ENCODE measurements at places on chromosomes 11 and 22.

DNA sequence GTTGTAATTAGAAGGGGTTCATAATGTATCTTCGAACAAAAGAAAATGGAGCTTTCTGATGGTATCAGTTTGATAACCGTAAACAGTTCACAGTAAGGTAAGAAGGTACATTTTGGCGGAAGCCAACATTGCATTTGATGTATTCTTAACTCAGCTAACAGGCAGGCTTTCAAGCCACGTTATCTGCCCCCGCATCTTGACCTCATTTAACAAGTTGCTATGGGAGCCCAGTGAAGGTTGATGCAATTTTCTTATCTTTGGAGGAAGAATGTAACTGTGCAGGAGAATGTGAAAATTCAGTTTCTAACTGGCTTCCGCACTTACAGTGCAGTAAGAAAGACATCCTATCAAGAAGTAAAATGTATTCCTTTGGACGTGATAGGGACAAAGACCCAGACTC is 110.6 kb downstream of the ETS1 start:
- no peak for DNase-seq

DNA sequence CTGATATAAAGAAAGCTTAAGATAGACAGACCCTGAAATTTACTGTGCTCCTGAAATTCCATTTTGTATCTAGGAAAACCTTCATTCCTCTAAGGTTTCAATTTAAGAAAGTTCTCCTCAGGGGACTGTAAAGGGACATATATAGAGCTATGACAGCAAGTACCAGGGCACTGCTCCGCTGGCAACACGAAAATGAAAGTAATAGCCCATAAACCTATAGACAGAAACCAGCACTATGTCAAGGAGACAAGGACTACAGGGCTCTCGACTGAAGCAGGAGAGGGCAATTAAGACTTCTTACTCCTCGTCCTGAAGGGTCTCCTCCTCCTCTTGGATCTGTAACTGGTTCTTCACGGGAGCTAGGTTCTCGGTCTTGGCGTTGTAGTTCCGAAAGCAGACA is 6.9 kb downstream of the FEZ1 start:
- no peak for DNase-seq

- DNase-seq: no peak
Measured at GRCh38 chr11:87392665-87393064, 354.9 kb downstream of the TMEM135 start.

- no peak for DNase-seq
Measured at GRCh38 chr11:64796757-64797541, 6.1 kb downstream of the MAP4K2 start.

GRCh38 chr22:31829505-31829904 is 75.7 kb downstream of the DEPDC5 start:
- no peak for DNase-seq

DNA sequence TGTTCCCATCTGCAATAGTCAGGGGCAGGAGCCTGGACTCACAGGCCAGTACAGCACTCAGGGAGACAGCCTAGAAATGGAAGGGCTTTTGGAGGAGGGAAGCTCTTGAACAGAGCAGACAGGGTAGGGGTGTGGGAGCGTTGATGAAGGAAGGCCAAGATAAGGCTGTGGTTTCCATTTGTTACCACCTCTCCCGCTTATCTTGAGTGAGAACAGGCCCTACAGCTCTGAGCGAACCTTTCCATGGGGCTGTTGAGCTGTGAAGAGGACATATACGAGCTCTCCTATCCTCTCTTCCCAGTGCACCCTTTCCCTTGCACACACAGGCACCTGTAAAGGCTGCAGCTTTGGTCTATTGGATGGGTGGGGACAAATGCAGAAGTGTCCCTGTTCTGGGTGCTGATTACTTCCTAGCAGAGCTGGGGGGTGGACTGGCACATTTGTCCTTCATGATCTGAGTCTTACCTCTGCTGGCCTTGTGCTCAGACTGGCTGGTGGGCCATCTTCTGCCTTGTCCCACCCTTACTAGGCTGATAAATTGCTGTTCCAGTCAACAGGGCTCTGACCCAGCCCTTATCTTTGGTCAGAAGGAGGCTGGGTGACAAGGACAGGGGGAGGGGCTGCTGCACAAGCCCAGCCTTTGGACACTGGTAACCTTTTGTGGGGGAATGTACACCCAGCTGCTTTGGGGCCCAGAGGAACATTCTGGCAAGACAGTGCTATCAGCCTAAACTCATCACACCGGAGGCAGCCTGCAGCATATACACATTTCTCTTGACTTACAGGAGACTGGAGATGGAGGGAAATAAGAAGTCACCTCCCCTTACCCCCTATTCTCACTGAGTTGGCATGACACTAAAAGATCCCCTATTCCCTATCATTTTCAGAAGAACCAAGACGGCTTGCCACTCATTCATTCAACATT is 80.1 kb upstream of the NNMT start:
- no peak for DNase-seq

- DNase-seq: no peak
Measured at GRCh38 chr11:2248762-2249161, 21.6 kb downstream of the ASCL2 start.

- no peak for DNase-seq
Measured at GRCh38 chr22:27461470-27461869, 340.1 kb downstream of the MN1 start.

GRCh38 chr11:43871051-43871450 is 9.6 kb upstream of the ALKBH3 start:
- no peak for DNase-seq

DNA sequence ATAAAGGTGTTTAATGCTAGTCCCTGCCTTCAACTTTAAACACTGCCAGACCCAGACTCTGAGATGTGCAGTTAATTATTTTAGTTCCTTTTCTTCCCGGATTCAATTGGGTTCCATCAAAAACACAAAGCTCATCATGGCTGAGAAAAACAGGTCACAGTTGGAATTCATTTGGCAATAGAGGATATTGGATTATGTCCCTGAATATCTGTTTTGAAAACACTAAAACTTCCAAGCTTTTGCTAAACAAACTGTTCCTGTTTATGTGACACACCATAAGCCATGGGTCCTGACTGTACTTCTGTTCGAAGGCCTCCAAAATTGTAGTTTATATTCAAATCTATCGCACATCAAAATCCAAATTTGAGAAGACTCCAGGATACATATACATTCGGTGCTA is 150.7 kb downstream of the TRPC6 start:
- DNase-seq: no peak

GRCh38 chr11:33657757-33658156 is 42.9 kb downstream of the C11orf91 start:
- DNase-seq: no peak

DNA sequence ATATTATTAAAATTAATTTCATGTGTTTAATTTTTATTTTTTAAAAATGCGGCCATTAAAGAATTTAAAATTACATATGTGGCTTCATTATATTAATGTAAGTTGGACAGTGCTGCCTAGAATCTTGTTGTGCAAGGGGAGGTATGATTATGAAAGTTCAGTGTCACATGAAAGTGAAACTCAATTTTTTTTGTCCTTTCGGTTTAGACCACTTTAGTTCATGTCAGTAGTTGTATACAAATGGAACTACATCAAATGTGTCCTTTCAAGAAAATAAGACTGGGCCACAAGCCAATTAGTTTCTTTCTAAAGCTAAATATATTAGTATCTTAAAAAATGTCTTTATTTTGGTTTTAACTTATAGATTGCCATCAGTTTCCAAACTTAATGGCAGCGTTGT is 35.7 kb downstream of the TBCEL start:
- no peak for DNase-seq

- DNase-seq: no peak
Measured at GRCh38 chr11:22552885-22553284, 72.7 kb downstream of the FANCF start.

DNA sequence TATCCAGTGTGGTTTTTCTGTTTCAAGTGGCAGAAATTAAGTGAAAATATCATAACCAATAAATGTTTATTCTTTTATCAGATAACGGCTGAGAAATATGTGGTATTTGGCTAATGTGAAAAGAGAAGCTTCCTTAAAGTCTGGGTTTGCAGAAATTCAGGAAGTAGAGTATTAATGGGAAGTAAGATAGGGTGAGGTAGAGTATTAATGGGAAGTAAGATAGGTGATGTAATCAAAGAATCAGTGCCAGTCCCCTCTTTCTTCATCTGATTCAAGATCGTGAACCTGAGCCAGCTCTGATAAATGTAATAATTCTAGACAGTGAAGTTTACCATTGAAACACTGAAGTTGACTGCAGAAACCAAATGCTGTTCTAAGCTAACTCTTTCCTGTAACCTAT is 30.9 kb downstream of the TRPC6 start:
- no peak for DNase-seq

DNA sequence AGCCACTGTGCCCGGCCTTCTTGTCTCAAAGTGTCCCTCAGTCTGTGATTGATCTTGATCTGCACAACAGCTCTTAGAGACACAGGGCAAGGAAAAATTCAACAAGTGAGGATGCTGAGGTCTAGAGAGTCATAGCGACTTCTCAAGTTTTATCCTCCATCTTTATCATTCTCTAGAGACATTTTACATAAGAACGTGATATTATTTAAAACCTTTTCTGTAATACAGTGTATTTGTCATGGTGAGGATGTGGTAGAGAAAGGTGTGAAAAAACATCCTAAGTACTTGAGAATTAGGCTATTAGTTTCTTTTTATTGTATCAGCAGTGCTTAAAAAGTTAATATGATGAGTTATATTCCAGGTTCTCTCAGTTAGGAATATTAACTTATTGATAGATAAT is 50.2 kb downstream of the EMSY start:
- no peak for DNase-seq

GRCh38 chr11:77193167-77193566 is 65.1 kb downstream of the MYO7A start:
- DNase-seq: no peak

DNA sequence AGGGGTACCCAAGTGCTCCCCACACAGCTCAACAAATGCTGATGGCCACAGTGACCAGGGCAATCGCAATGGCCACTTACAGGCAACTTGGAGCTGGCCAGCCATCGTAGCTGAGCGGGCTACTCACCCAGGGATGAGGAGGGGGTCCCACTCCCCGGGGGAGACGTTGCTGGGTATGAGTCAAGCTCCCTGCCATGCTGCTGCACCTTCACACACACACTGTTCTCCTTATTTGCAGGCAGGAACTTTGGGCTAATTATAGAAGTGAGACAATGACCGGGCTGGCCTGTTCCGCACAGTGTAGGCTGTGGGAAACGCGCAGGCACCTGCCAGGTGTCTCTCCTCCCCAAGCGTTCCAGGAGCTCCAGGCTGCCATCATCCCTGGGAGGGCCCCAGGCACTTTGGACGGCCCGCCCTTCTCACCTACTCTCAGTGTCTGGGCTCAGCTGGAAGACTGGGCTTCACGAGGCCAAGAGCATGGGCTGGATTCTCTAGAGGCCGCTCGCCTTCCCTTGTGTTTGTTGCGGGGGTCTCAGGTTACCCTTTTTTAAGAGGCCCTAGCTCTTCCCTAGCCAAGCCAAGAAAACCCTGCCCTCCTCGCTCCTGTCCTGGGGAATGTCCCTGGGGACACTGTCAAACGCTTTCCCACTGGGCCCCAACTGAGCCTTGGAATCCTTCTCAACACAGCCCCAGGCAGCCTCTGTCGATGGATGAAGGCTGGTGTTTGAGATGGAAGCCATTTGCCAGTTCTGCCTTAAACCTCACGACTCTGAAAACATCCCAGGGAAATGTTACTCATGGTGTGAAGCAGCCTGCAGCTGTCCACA is 73.0 kb downstream of the RTL6 start:
- no peak for DNase-seq

DNA sequence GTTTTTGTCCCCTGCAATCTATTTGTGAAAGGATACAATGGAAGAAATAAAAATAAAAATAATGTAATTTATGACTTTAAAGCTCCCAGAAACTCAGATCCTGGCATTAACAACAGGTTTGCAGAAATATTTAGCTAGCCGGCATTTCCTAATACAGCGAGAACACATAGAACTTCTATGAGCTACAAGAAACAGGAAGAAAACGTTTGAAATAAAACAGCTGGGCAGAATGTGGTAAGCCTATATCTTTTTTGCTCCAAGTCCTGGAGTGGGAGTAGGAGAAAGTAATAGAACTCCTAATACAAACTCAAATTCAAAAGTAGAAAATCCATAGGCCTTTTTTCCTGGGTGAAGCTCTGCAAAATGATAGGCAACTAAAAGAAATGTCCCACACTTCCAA is 29.6 kb upstream of the FIBIN start:
- no peak for DNase-seq

DNA sequence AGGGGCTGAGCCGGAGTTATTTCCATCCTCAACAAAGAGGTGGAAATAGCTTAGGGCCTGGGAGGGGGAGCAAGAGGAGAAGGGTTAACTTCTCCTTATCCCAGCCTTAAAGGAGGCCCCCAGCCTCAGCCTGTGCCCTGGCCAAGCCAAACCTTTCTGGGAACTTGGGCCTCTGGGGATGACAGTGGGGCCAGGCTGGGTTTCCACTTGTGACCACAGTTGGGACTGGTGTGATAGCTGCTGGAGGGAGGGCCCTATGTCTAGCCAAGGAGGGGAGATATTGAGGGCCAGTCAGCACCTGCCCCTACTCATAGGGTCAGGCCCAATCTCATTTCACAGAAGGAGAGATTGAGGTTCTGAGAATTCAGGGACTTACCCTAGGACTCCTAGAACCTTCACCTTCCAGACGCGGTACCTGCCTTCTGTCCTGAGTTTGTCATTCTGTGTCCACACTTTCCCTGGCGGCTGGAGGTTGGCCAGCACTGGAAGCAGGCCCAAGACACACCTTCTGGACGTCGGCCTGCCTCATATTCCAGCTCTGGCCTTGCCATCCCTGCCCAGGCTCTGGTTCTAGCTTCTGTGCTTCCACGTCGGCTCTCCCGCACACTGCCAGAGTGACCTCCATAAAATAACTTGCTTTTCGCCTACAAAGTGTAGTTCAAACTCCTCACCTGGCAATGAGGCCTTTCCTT is 3.1 kb downstream of the RELT start:
- no peak for DNase-seq

- no peak for DNase-seq
Measured at GRCh38 chr11:111435046-111435698, 56.1 kb upstream of the POU2AF1 start.

DNA sequence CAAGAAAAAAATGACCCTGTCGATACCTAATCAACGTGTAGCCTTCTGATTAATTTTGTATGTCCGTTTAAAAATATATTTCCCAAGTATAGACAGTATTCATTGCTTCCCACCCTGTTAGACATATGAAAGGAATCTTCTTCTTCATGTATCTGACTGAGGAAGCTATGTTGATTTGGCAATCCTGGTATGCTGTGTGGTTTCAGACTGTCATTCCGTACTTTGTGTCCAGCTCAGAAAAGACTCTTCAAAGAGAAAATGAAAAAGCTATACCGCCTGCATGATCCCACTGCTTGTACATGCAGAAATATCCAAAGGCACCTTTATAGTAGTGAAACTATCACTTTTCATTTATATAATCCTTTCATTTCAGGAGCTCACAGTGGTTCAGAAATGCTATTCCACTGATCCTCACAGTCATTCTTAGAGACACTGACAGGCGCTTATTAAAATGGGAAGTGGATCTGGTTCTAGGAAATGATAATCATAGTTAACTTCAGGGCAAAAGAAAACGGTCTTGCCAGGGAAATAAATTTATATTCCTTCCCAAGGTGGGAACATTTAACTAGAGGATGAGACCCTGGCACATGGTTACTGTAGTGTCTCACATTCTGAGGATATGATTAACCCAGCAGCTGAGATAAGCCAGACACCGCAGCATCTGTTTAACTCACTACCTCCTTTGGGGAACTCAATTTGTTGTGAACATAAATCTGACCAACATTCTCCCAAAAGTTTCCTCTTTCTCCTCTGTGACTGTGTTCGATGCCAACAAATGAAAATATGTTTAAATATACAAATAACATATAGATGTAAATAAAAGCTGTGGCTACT is 599.2 kb upstream of the LUZP2 start:
- no peak for DNase-seq

Data from stimulated activated CD8-positive, alpha-beta memory T cell treated with anti-CD3 and anti-CD28 coated beads, Interleukin-7, amount 100 ng/mL, for 1 hour (primary cell).